Gastroesophageal sphincter (tissue), 4 donors: ENCODE measurements at places on chromosomes 2 and 18.

- no peak for ATAC-seq
Observed at GRCh38 chr18:45494811-45495210, 120.5 kb upstream of the SLC14A2 start.

- ATAC-seq = no peak
Observed at GRCh38 chr2:12741380-12741779, 24.6 kb downstream of the TRIB2 start.

DNA sequence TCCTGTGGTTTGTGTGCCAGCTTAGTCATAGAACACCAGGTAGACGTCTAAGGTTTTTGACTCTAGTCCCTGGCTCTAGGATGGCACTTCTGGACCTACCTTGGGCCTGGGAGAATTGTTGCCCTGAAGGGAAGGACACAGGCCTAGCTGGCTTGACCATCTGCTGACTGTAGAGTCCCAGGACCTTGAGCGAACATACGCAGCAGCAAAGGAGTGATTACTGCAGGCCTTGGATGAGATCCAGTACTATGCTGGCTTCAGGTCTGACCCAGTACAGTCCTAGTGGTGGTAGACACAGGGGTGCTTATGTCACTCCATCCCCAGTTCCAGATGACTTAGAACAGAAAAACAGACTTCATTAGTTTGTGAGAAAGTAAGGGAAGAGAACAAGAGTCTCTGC, 37.7 kb downstream of the ST8SIA3 start:
- no peak for ATAC-seq

GRCh38 chr2:31354837-31355236, 59.7 kb downstream of the XDH start:
- no peak for ATAC-seq

DNA sequence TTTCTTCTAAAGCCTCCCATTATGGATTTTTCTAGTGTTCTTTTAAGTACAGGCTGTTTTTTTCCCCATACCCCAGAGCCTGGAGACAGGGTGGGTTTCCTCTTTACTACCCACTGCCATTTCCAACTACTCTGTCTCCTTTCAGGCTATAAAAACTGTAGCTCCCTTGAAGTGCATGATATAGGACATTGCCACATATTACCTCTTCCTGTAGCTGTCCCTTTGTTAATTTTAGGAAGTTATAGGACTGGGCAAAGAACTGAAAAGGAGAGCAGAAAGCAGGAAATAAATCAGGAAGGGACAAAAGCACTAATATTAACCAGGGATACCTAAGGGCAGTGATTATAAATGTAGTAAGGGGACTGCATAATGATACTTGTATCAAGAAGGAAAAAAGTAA, 54.1 kb downstream of the VIL1 start:
- ATAC-seq = no peak

DNA sequence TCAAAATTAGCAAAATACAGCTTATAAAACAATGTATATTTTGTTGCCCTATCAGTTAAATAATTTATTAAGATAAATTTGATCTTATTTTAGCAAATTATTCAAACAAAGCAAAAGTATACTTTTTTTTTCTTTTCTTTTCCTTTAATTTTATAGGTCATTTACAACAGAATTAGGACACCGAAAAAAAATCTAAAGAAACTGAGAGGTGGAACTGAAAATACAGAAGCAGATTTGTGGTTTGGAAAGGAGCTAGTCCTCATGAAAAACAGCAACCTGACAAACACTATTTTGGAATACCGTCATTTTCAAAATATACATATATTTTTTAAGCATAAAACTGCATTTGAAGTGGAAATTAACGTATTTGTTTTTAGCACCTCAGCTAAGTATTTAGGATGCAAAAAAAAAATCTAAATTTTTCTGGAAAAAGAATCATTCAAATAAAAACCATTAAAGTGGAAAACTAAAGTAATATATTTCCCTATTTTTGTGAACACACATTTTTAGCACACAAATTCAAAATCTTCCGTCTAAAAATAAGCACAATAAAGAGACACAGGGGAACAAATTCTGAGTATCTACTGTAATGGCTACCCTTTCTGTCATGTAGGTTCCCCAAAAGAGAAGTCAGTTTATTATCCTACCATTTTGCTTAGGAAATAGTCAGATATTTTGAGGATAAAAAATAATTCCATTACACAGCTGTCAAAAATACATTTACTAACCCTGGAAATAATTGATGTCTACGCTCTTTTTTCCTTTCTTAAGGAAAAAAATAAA, 2.7 kb downstream of the CCDC88A start:
- no peak for ATAC-seq

DNA sequence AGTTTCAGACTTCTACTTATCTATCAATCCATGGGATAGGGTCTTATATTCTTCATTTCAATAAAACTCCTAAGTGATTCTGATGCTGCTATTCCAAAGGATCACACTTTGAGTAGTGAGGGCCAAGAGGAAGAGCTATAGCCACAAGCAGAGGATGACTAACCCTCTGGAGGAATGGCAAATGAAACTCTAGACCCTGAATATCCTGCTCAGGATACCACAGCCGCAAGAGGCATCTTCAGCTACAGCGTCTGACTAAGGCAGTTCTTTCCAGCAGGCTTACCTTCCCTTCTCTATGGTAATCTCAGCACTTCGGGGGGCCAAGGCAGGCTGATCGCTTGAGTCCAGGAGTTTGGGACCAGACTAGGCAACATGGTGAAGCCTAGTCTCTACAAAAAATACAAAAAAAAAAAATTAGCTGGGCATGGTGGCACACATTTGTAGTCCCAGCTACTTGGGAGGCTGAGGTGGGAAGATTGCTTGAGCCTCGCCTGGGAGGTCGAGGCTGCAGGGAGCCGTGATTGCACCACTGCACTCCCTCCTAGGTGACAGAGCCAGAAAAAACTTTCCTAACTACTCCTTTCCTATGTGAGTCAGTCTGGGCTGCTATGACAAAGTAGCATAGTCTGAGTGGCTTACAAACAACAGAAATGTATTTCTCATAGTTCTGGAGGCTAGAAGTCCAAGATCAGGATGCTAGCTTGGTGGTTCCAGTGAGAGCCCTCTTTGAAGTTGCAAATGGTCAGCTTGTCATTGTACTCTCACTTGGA, 371.9 kb downstream of the IRS1 start:
- ATAC-seq = no peak

DNA sequence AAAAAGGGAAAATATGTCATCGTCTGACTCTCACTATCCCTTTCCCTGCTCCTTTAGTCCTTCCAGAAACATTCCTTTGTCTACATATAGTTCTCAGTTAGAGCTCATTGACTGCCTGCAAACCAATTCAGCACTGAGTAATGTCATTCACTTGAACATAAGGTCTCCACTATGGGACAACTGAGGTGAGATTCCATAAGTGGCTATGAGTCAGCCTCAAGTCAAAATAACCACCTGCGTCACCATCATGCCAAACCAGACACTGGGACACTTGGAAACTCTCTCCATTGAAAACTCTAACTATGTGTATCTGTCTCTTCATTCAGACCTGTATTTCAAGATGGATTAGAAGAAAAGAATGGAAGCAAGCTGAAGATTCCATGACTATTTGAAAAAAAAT, 878.0 kb upstream of the PIK3C3 start:
- ATAC-seq = no peak

DNA sequence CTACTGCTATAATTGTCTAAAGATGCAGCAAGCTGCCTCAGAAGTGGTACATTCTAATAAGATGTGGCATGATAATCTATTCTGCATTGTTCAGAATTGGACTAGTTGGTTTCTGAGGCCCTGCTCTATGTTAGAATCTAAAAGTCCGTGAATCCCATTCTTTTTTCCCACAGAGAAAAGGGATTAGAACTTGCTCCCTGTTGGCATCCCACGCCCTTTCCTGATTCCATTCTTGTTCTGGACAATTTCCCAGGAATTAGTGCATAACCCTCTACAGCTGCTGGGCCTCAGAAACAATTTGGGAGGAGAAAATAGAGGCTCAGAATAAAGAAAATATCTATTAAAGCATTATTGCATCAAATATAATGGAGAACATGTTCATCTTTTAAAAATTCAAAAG, 282.7 kb downstream of the NRXN1 start:
- no peak for ATAC-seq

DNA sequence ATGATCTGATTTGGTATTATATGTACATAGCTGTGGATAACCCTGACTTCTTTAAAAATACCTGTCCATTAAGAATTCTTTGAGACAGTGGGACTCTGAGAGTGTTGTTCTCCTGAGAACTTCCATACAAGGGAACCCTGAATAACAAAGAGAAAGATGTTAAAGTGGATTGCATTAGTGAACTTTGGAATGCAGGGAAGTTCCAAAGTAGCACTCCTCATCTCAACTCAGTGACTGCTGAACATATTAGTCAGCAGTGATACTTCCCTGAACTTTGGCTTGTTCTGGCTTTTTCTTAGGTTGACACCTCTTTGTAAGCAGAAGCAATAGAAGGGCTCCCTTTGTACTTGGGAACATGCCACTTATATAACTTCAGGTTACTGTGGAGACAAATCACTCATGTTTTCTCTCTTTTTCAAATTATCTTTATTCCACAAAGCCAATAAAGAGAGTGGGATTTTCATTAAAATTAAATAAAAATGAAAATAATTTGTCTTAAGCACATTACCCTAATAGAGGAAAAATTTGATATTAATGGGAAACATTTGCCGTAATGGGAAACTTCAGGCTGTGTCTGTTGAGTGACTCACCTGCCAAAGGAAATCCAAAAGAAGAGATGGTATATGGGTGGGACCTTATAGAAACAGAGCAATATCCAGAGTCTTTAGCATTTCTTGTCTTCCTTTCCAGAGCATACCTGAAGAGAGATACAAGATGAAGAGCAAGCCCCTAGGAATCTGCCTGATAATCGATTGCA, 33.3 kb downstream of the CFLAR start:
- peak; percentile 82 for ATAC-seq

DNA sequence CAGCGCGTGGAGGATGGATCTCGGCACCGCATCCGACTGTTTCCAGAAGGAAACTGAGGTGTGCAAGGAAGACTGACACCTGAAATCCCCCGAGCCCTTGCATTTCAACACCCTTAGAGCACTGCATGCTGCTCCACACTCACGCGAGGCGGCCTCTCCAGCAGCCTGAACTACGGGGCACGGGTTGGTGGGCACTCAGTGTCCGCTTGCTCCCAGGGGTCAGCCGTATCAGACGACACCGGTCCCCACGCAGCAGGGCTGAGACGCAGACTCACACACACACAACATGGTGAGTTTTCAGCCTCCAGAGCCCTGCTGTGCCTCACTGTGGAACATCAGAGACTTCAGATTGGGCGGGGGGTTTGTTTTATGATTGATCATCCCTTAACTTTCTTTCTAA, 269.9 kb downstream of the TWIST2 start:
- ATAC-seq = no peak

DNA sequence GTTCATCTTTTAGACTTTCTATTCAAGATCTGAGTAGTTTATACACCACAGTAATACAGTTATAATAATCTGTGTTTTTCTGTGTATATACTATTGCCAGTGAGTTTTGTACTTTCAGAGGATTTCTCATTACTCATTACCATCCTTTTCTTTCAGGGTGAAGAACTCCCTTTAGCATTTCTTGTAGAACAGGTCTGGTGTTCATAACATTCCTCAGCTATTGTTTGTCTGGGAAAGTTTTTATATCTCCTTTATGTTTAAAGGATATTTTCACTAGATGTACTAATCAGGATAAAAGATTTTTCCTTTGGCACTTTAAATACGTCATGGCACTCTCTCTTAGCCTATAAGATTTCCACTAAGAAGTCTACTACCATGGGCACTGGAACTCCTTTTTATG, 705.5 kb downstream of the SLC4A3 start:
- ATAC-seq = no peak

- ATAC-seq = peak; percentile 18
Observed at GRCh38 chr2:203871371-203871983, 3.9 kb downstream of the CTLA4 start.

- no peak for ATAC-seq
Observed at GRCh38 chr2:50649626-50650402, 382.1 kb downstream of the NRXN1 start.

GRCh38 chr2:227785293-227785692, 28.3 kb upstream of the CCL20 start:
- no peak for ATAC-seq

GRCh38 chr18:45820106-45820745, 5.2 kb upstream of the SIGLEC15 start:
- ATAC-seq = no peak

GRCh38 chr2:170361090-170361936, 183.4 kb downstream of the MYO3B start:
- ATAC-seq = no peak

DNA sequence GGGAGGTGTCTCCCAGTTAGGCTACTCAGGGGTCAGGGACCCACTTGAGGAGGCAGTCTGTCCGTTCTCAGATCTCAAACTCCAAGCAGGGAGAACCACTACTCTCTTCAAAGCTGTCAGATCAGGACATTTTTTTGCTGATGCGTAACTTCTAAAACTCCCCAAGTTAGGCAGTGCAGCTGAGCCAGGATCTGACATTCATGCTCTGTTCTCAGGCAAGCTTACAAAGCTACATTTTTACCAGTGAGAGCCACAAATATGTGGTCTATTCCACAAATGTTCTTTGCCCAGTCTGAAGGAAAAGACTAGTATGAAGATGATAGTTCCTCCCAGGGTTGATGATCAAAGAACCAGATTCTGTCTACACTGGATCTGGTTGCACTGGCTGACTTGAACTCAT, 184.1 kb downstream of the MTCL1 start:
- no peak for ATAC-seq

DNA sequence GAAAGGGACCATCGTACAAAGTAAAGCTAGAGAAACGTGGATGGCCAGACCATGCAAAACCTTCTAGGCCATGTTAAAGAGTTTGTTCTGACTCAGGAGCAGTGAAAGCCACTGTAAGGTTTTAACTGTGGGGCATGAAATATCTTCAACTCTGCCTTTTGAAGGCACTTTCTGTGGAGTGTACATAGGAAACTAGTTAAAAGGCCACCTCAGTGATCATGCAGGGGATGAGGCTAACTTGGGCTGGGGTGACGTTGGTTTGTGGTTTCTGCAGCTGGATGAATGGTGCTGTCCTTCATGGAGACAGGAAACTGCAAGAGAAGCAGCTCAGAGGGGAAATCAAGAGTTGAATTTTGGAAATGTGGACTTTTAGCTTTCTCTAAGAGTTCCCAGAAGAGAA, 190.7 kb downstream of the CDCA7 start:
- ATAC-seq = no peak

DNA sequence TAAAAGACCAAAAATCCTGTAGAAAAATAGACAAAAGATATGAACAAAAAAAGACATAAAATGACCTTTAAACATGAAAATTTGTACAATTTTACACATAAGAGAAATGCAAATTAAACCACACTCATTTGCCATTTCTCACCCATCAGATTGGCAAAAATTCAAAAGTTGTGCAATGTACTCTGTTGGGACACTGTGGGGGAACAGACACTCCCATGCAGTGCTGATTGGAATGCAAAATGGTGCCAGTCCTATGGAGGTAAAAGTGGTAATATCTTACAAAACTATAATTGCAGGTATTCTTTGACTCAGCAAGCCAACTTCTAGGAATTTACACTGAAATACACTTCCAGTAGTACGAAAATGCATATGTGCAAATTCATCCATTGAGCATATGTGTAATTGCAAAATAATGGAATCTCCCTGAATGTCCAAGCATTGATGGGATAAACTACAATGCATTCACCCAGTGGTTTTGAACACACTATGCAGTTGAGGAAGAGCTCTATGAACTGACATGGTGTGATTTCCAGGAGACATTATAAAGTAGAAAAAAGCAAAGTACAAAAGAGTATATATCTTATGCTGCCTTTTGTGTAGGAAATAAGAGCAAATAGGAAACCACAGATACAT, 201.8 kb upstream of the ZNF521 start:
- no peak for ATAC-seq
